ENCODE measurements at places on chromosomes 3 and 15.
A peak's percentile ranks its signal among the peaks of the same experiment; 100 is the strongest.

- peak; percentile 69 for DNase-seq
Measured at GRCh38 chr3:124768812-124769211, 38.6 kb downstream of the UMPS start.

DNA sequence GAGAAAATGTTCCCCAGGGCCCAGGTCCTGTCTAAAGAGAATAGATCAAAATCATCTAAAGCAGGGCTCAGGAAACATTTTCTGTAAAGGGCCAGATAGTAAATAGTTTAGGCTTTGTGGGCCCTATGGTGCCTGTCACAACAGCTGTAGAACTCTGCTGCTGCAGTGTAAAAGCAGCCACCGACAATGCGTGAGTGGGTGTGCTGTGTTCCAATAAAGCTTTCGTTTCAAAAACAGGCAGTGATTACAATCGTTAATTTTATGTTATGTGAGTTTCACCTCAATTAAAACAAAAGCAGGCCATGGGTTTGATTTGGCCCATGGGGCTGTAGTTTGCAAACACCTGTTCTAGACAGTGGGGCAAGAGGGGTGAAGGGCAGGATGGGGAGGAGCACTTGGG, 12.5 kb upstream of the HEG1 start:
- DNase-seq: no peak

- DNase-seq: no peak
Measured at GRCh38 chr15:67296188-67296587, 41.6 kb downstream of the IQCH start.

DNA sequence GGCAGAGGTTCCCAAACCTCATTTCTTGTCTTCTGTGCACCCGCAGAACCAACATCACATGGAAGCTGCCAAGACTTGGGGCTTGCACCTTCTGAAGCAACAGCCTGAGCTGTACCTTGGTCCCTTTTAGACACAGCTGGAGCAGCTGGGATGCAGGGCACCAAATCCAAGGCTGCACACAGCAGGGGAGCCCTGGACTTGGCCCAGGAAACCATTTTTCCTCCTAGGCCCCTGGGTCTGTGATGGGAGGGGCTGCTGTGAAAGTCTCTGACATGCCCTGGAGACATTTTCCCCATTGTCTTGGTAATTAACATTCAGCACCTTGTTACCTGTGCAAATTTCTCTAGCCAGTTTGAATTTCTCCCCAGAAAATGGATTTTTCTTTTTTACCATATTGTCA, 33.6 kb upstream of the TMEM45A start:
- DNase-seq: peak; percentile 7

- no peak for DNase-seq
Measured at GRCh38 chr3:99731499-99731898, 86.2 kb upstream of the CMSS1 start.

GRCh38 chr3:65875393-65876027, 163.2 kb downstream of the MAGI1 start:
- no peak for DNase-seq

DNA sequence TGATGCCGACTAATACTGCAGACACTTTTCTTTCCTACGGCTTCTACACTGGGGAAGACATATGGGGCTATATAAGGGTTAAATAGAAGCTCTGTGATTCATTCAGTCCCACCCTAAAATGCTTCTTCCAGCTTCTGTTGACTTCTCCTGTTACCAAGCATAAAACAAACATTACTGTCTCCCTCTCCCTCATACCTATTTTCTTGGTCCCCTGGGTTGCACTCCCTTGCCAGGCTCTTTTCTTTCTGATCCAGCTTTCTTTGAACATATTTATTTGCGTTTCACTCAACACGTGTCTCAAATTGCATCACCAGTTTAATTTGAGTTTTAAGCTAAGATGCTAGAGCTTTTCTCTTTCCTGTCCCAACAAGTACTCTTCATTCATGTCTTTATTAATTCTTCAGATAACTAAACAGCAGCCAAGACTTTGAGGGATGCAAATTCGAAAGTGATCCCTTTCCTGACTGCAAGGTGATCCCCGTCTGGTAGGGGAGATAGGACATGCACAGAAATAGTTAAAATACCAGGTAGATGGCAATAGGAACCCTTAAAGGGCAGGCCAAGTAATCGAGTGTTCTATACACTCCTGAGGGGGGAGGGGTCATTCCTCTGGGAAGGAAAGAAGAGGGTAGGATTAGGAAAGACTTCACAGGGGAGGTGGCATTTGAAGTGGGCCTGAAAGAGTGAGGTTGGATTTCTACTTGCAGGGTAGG, 198.6 kb upstream of the BCL6 start:
- DNase-seq: no peak

- DNase-seq: no peak
Measured at GRCh38 chr3:21421096-21421495, 329.9 kb downstream of the ZNF385D start.

GRCh38 chr3:10823516-10823818, 7.4 kb downstream of the SLC6A11 start:
- DNase-seq: no peak

GRCh38 chr3:156187146-156187769, 66.9 kb downstream of the KCNAB1 start:
- DNase-seq: no peak

GRCh38 chr3:29751647-29752314, 470.9 kb downstream of the RBMS3 start:
- no peak for DNase-seq

DNA sequence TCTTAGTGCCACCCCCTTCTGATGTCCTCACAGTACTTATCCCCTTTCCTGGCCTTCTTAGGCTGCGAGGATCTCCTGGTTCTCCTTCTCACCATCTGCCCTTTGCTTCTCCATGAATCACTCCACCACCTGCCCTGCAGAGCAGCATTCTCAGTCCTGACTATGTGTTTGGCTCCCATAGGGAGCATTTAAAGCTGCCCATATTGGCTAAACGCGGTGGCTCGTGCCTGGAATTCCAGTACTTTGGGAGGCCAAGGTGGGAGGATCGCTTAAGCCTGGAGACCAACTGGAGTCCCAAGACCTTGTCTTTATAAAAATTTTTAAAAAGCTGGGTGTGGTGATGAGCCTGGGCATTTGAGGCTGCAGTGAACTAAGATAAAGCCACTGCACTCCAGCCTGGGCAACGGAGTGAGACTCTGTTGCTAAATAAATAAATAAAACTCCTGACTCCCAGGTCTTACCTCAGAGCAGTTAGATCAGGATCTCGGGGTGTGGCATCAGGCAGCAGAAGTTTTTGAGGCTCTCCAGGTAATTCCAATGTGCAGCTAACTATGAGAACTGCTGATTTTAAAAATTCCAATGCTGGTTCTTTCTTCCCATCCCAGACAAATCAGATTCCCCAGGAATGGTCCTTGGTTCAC, 36.2 kb upstream of the TLE3 start:
- no peak for DNase-seq

GRCh38 chr3:53478166-53478830, 16.1 kb upstream of the CACNA1D start:
- DNase-seq: no peak

DNA sequence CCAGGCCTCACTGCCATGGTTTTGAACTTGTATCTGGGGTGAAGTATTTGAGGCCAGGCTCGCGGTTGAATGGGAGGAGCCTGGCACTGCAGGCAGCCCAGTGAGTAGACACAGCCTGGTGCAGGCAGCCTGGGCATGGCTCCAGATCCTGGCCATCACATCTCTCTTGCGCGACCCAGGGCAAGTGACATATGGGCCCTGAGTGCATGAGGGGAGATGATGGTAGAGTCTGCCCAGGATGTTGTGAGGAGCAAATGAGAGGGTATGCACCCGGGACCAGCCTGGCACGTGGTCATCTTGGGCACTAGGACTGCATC, 103.5 kb downstream of the TBC1D2B start:
- DNase-seq: no peak

GRCh38 chr3:27532426-27533260, 48.5 kb upstream of the SLC4A7 start:
- DNase-seq: no peak

GRCh38 chr15:74062671-74063070, 19.7 kb downstream of the GOLGA6A start:
- DNase-seq: no peak

DNA sequence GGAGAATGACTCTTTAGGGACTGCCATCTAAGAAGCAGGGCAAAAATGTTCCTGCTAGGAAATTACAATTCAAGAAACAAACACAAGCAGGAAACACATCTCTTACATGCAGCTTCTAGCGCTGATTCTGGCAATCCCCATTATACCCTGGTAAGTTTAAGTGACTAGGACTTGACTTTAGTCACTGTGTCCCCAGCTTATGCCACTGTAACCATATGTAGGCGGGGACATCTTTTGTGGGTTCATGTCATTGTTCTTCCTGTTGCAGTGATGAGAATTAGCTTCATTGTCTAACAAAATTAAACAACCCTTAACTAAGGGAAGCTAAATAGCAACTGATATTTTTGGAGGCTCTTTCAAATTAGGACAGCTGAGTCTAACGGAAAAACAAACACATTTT, 17.9 kb upstream of the FAM81A start:
- no peak for DNase-seq

GRCh38 chr3:125434582-125435011, 59.5 kb upstream of the ZNF148 start:
- no peak for DNase-seq

DNA sequence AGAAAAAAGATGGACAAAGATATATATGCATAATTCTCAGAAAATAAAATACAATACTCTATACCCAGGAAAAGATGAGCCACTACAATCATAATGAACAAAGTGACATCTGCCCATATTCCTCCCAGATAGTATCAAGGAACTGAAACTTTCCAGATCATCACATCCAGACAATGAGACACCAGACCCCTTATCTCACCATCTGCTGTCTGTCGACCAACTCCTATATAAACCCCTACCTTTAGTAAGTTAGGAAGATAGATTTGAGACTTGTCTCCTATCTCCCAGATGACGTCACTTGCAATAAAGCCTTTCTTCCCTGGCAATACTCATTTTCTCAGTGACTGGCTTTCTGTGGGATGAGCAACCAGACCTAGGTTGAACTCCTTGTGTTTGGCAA, 1071.6 kb downstream of the PLOD2 start:
- DNase-seq: no peak

DNA sequence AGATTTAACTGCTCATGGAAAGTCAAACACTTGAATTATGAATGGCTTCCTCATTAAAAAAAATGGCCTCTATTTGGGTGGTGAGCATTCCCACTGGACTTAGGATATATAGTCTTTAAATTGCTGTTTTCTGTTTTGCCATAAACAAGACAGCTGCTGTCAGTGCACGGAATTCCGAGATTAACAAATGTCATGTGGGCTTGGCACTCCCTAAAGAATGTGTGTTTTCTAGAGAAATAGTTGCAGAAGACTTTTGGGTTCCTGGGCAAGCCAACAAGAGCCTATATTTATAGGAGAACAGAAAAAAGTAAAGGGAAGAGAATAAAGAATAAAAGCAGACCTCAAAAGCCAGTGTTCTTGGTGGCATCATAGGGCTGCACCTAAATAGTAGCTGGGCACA, 13.6 kb upstream of the TFG start:
- DNase-seq: no peak

GRCh38 chr15:100008258-100008657, 275.0 kb upstream of the LYSMD4 start:
- no peak for DNase-seq

GRCh38 chr3:43361077-43361476, 74.7 kb downstream of the SNRK start:
- no peak for DNase-seq

- DNase-seq: no peak
Measured at GRCh38 chr15:60394689-60395097, 3.1 kb downstream of the ANXA2 start.

GRCh38 chr3:50297896-50298725, 1.1 kb downstream of the HYAL3 start:
- no peak for DNase-seq

DNA sequence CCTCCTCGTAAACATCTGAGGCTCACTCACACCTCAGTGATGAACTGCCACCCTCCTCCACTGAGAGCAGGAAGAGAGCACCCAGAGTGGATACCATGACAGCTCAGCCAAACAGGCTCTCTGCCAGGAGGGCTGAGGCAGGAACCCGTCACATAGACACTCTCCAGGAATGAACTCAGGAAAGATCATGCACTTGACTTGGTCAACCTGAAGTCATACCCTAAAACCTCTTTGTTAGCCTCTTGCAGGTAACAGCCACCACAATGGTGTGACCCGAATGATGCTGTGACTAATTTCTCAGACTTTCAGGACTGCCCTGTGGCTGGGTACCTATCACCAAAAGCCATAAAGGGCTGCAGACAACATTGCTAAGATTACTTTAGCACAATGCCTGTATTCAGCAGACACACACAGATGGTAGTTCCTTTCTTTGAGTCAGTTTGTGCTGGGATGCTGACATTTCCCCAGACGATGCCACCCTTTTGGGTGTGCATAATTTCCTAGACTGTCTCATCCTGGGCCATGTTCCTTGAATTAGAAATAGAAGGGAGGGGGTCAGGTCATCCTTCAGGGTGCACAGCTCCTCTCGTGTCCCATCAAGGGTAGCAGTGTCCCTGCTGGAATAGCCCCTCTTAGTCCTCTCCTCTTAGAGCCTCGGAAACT, 30.3 kb downstream of the CX3CR1 start:
- no peak for DNase-seq

- no peak for DNase-seq
Measured at GRCh38 chr3:127037971-127038446, 55.1 kb downstream of the PLXNA1 start.

- DNase-seq: peak; percentile 52
Measured at GRCh38 chr3:156321945-156322344, 201.6 kb downstream of the KCNAB1 start.

GRCh38 chr3:112114576-112115160, 18.4 kb downstream of the GCSAM start:
- DNase-seq: no peak

- no peak for DNase-seq
Measured at GRCh38 chr15:87901926-87902690, 354.4 kb downstream of the NTRK3 start.

DNA sequence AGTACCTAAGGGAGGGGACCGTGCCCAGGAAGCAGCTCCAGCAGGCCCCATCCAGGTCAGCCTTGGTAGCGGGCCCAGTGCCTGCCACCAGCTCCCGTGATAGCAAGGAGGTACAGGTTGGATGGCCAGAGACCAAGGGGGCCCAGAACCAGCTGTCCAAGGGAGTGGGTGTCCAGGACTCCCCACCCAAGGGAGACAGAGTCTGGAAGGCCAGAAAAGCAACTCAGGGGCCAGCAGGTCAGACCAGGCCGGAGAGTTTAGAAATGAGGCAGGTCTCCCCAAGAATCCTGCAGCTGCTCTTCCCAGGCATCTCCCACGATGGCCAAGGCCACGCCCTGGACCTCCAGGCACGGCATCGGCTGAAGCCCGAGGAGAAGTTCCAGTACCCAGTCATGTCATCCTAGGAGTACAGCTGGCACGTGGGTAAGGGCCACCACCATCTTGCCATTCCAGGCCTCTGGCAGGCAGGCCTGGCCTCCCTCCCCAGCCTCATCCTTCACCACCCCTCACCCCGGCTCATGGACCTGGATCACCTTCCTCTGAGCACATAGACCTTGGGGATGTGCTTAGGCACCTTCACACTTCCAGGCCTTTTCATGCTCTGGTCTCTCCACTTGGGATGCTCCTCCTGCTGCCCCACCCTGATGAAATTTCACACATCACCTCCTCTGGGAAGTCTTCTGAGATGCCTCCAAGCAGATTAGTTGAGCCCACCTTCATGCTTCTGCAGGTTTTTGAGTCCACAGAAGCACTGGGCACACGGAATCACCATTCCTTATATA, 30.5 kb downstream of the DNASE1L3 start:
- no peak for DNase-seq

GRCh38 chr15:61070111-61070901, 158.8 kb downstream of the RORA start:
- no peak for DNase-seq
